ENCODE measurements at places on chromosomes 4 and X.

DNA sequence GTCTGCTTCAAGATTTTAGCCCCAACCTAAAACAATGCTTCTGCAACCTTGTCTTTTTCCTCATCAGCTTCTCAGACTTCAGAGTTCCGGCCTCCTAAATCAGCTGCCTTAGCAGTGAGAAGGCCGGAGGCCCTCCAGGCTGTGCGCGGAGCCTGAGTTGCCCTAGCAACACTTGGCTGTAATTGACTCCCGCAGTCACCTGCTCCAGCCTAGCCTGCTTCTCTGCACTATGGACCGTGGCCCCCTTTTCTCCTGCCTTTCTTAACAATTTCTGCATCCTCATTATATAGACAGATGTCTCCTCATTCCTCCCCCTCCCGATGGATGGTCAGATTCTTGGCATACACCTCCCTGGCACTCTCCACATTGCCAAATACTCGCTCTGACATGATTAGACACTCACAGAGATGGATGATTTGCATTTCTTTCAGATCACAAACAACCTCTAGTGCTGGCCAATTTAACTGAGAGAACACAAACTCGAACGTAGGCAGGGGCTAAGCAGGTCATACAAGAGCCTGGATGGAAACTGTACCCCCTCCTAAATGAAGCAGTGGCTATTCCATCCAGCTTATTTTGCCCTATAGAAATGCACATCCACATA lies 9.5 kb upstream of the HUWE1 start:
- DNase-seq: no peak

- no peak for DNase-seq
Observed at GRCh38 chr4:109294006-109294405, 8.5 kb downstream of the COL25A1 start.

DNA sequence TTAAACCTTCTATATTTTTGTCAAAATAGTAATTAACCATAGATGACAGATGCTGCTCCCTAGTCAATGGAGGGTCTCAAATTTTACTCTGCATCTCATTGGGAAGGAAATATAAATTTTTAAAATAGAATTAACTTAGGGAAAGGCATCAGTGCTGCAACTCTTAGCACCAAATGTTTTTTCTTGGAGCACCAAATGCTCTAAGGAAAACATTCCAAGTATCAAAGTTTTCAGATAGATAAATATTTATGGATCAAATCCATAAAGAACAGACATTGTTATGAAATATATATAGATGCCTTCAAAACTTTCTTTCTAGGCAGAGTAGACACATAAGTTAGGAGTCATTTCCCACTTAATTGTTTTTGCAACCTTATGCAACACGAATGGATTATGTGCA lies 168.7 kb downstream of the ANTXR2 start:
- DNase-seq: no peak

DNA sequence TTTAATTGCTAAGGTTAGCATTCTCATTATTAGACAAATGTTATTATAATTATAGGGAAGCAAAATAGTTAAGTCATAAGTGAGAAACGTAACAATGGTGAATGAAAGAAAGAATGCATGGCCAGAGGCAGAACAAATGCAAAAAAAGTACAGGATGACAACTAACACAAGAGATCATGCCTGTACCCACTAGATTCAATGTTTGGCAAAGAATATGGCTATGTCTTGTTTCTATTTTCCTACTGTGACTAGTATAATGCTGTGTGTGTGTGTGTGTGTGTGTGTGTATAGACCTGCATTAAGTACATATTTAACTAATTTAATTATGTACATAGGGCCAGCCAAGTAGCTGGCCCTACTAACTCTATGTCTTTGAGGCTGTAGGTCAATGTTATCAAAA lies 12.9 kb upstream of the BMP2K start:
- no peak for DNase-seq

GRCh38 chr4:53788621-53789020 lies 197.3 kb upstream of the LNX1 start:
- no peak for DNase-seq

- no peak for DNase-seq
Observed at GRCh38 chrX:153782313-153782712, 1.5 kb downstream of the SRPK3 start.

DNA sequence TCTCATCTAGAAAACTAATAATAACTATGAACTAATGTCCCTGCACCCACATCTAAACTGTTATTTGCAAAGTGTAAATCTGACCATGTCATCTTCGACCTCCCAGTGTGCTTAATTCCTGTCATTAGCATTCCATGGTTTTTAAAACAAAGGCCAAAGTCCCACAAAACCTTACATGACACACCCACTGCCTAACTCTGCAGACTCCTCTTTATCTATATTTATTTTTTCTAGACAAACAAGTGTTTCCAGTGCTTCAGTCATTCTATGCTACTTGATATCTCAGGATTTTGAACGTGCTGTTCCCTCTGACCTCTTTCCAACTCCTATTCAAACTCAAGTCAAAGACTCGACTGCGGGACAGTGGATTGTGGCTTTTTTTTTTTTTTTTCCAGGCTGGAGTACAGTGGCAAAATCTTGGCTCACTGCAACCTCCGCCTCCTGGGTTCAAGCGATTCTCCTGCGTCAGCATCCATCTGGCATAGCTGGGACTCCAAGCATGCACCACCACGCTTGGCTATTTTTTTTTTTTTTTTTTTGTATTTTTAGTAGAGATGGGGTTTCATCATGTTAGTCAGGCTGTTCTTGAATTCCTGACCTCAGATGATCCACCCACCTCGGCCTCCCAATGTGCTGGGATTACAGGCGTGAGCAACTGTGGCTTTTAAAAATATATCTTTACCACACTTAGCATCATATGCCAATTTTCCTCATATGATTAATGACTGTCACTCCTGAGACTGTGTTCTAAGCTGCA lies 1511.0 kb downstream of the ARAP2 start:
- no peak for DNase-seq

DNA sequence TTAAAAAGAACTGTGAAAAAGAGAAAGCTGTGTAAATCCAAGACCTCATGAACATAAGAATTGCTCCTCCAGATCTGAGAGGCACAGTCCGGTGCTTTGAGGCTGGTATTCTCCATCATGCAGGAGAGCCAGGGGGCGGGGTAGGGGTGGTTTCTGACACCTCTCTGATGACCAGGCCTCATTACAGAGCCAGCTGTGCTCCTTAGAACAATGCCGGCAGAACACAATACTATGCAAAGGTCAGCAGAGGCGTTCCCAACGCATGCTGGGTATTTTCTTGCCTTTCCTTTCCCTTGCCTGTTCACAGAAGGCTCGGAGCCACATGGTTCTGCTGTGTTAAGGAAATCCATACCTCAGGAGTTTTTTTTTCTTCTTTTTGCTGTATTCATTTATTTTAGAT lies 91.2 kb upstream of the SOD3 start:
- DNase-seq: no peak
